Activated naive CD4-positive, alpha-beta T cell (primary cell): ENCODE measurements at places on chromosomes 2 and 18.

DNA sequence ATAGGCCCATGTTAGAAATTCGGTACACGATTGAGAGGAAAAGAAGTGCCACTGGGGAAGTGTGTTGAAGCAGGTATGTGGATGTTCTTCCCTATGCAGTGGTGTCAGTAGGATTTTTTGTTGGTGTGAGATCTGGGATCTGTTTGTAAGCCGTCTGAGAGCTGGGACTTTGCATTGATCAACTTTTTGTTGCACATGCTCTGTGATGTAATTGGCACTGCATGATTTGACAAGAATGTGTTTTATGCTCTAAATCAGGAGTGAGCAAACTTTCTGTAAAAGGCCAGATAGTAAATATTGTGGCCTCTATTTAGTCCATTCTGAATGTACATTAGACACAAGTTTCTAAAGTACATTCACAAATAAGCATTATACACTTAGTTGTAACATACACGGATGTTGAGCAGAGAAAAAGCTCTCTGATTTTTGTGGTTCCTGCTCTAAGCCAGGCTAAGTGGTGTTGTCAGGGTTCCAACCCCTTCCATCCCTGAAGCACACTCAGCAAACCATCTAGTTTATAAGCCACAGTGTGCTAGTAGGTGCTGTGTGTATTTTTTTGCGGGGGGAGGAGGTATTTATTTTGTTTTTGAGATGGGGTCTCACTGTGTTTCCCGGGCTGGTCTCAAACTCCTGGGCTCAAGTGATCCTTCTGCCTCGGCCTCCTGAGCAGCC lies 235.6 kb downstream of the NEDD4L start:
- no peak for DNase-seq

DNA sequence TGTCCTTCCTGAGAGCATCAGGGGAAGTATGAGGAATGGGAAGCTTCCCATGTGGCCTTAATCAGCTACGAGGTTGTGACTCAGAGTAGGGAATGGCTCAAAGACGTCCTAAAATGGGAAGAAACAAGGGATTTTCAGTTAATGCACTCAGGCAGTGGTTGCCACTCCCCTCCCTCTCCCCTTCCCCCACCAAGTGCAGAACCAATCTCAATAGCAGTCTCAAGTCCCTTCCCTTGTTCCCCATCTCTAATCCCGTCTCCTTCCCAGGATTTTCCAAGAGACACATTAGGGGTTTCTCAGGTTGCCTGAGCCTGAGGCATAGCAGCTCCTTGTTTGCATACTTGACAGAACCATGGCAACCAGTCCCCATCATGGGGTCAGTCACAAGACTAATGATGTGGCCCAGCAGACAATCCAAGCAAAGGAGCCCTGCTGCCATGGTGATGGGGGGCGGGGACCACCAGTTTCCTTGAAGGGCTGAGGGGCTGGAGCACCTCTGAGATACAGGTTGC lies 18.2 kb upstream of the RESP18 start:
- DNase-seq: no peak

- DNase-seq: no peak
Measured at GRCh38 chr2:118006861-118007260, 7.0 kb downstream of the CCDC93 start.

- no peak for DNase-seq
Measured at GRCh38 chr2:26316845-26317244, 29.1 kb upstream of the SELENOI start.
